Kidney (tissue), 22 donors: ENCODE measurements at places on chromosomes 6 and 20. TPM values are rescaled to one million over a fixed set of nuclear protein-coding genes. Genes with fewer than 3 reads are reported as not detected.

DNA sequence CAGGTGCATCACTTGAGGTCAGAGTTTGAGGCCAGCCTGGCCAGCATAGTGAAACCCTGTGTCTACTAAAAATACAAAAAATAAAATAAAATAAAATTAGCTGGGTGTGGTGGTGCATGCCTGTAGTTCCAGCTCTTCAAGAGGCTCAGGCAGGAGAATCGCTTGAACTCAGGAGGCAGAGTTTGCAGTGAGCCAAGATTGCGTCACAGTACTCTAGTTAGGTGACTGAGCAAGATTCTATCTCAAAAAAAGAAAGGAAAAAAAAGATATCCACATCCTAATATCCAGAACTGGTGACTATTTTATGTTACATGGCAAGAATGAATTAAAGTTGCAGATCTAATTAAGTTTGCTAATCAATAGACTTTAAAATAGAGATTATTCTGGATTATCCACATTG is 32.5 kb downstream of the SCGN start:
- H3K4me3 ChIP-seq: no peak overlapping the region
- no peaks in the 10 kb centered on the region for H3K27me3 ChIP-seq
- DNase-seq: no peak
- no peaks in the 10 kb centered on the region for H3K4me1 ChIP-seq

FAM83B gene
- 12.7 TPM for total RNA-seq

DNA sequence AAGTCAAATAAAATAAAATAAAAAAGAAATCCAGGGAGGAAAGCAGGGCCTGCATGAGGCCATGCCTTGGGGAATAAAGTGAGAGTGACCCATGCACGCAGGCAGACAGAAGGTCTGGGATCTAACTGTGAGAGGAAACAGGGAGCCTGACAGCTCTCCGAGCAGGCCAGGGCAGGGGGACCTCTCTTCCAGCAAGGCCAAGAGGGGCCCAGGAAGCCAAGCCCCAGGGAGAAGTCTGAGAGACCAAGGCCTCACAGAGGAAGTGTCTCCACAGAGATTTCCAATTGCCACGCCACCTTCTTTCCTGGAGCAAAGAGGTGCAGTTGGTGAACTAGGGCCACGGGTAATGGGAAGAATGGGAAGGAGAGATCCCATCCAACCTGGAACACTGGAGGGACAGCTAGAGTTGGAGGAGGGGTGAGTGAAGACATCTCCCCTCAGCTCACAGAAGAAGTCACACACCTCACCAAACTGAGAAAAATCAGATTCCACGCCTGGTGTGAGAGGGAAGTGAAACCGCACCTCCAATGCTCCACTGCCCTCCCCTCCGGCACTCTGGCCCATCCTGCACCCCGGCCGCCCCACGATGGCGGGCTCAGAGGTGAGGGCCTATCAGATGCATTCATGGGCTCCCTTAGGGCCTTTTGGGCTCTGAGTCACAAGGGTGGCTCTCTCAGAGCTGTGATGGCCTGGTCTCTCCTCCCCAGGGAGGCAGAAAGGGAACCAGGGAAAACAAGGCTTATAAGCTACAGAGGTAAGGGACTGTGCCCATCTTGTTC is 25.1 kb upstream of the TAF8 start:
- DNase-seq: no peak
- no peaks in the 10 kb centered on the region for H3K4me1 ChIP-seq
- H3K27ac ChIP-seq: no peak overlapping the region
- H3K36me3 ChIP-seq: no peaks in the 10 kb centered on the region
- no peaks in the 10 kb centered on the region for H3K27me3 ChIP-seq

GRCh38 chr6:121573481-121573880 is 138.0 kb downstream of the GJA1 start:
- H3K27ac ChIP-seq: no peak overlapping the region
- H3K4me1 ChIP-seq: no peaks in the 10 kb centered on the region
- no peaks in the 10 kb centered on the region for H3K27me3 ChIP-seq
- no peak overlapping the region for H3K4me3 ChIP-seq
- no peak for DNase-seq

DNA sequence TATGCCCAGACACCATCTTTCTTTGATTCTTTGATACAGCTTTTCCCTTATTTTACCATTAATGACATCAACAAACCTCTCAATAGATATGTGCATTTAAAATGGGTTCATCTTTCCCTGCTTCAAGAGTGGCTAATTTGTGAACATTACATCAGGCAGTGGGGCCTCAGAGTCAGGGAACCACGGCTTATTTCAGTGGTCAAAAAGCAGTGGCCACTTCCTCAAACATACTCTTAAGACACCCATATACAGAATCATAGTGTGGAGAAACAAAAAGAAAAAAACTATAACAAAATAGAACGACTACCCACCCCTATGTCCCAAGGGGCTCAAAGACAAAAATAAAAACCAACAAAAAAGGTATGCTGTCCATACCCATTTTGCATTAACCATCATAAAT is 12.9 kb downstream of the SALL4 start:
- H3K4me1 ChIP-seq: no peaks in the 10 kb centered on the region
- H3K27ac ChIP-seq: no peak overlapping the region
- H3K36me3 ChIP-seq: no peaks in the 10 kb centered on the region
- no peaks in the 10 kb centered on the region for H3K27me3 ChIP-seq
- no peak overlapping the region for H3K4me3 ChIP-seq
